Activated naive CD4-positive, alpha-beta T cell treated with anti-CD3 and anti-CD28 coated beads, Interleukin-2, amount 50 U/mL, for 72 hours (primary cell): ENCODE measurements at places on chromosomes 3 and 15.

- no peak for DNase-seq
Observed at GRCh38 chr3:128775906-128776542, 50.0 kb downstream of the RAB7A start.

DNA sequence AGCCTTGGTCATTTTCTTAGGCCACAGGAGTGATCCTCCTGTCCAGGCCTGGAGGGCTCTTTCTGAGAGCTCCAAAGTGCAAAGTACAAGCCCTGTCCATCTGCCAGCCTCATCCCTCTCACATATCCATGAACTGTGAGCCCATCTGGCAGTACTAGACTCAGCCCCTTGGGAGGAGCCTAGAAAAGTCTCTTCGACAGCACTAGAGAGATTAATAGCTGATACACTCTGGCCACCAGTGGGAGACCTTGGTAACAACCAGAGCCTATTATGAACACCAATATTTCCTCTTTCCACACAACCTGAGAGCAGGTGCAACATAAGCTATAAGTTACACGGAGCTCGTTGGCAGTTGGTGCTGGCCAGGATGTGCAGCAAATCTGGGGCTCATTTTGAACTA, 59.5 kb upstream of the DCLK3 start:
- DNase-seq, result no peak

- no peak for DNase-seq
Observed at GRCh38 chr3:180548050-180548449, 53.9 kb upstream of the TTC14 start.

DNA sequence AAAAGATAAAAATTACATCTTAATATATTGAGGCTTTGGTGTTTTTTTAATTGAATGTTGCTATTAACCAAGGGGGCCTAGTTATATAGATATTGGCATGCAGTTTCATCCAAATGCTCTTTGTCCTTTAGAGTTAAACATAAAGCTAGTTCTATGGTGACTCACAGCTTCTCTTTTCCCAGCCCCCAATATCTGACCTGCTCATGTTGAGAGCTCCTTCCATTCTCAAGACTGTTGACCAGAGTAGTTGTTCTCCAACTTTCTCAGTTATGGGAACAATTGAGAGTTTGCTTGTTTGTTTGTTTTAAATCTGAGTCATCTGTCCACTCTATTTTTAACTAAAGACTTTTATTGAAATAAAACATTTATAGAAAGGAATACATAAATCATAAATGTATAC, 15.8 kb upstream of the RARB start:
- no peak for DNase-seq

GRCh38 chr3:121491683-121492320, 54.0 kb downstream of the POLQ start:
- DNase-seq, result no peak
